ENCODE measurements at places on chromosomes 3 and 15.

GRCh38 chr3:128374746-128375445 is 91.8 kb downstream of the DNAJB8 start:
- DNase-seq = no peak

DNA sequence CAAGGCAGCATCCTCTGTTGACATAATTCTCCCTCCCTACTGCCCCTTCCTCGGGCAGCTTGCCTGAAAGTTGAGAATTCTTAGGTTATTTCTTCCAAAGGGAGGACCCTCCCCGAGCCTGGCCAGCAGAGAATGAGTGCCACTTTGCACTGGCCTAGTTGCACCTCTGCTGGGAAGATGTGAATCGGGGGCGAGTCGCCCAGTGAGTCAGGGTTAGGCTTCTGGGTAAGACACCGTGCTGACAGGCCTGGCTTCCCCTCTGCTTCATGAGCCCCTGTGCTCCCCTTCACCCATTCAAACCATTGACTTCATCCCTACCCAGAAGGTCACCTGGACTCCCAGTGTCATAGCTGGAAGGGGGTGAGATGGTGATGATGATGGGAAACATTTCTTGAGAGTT is 82.3 kb downstream of the AAGAB start:
- no peak for DNase-seq

GRCh38 chr3:31544634-31545033 is 11.9 kb downstream of the STT3B start:
- DNase-seq = no peak

DNA sequence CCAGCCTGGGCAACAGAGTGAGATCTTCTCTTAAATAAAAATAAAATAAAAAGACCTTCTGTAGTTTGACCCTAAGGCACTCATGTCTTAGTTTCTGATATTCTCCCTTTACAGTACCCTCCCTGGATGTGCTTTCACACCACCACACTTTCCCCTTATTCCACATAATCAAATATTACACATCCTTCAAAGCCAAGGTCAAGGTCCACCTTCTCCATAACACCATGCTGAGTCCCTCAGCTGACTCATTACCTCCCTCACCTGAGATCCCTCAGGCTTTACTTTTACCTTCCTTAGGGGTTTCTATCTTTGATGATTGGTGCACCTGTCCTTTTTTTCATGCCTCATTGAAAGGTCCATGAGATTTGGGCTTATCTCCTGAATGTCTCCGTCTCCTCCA is 25.5 kb upstream of the MNS1 start:
- no peak for DNase-seq

DNA sequence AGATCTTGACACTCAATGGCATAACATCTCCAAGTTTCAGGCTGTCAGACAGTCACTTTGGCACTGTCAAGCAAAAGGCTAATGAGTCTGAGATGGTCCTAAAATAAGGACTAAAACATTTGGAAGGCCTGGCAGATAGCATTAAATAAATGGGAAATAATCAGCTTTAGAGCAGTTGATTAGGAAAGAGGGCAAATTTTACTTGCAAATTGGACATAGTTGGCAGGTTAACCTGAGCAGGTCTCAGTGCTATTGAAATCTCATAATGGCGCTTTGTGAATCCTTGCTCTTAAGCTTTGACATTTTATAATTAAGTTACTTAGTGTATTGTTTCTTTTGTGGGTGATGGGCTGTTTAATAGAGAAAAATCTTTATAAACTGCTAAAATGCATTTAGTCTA is 1003.1 kb upstream of the GBE1 start:
- DNase-seq = no peak

GRCh38 chr3:134360046-134360445 is 14.2 kb downstream of the AMOTL2 start:
- DNase-seq = no peak

DNA sequence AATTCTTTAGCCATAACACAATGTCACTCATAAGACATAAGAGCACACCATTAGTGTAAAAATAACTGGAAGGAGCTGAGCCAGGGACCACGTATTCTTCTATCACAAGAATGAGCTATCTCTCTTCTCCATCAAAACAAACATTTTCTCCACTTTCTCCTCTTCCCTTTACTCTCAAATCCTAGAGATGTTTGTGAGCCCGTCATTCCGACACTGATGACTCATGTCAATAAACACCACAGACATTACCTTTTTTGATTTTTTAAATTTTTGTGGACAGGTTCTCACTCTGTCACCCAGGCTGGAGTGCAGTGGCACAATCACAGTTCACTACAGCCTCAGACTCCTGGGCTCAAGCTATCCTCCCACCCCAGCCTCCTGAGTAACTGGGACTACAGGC is 86.6 kb downstream of the MEX3B start:
- no peak for DNase-seq

DNA sequence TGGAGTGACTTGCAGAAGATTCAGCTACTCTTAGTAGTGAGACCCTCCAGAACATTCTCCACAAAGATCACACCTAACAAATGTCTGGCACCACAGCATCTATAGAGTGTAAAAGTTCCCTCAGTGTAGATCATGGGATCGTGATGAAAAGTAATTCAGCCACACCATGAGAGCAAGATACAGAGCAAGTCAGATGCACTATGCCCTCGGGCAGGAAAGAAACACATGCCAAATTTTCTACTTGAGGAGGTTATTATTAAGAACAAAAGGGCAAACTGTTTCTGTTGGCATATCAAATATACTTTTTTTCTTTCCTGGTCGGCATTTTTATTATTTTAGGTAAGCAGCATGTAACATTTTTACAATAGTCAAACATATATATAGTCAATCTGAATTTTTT is 44.8 kb upstream of the SNTN start:
- DNase-seq = no peak

DNA sequence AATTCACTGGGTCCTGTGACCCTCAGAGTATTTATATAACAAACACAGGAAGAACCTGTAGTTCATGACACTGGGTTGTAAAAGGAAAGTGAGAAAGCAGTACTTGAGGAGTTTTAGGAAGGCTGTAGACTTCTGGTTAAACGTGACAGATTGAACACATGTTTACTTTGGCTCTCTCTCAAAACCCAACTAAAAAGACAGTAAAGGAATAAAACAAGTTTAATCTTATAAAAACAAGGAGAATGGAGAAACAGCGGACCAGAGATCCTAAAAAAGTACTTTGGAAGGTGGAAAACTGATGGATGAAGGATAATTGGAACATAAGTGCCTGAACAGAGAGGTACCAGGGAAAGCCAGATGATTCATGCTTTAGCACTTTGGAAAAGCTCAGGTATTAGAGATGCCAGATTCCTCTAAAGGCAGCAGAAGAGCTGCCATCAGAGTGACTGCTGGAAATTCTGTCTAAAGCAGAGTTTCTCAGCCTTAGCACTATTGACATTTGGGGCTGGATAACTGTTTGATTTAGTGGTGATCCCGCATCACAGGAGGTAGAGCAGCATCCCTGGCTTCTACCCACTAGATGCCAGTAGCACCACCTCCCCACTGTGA is 182.9 kb upstream of the RORA start:
- DNase-seq = no peak

DNA sequence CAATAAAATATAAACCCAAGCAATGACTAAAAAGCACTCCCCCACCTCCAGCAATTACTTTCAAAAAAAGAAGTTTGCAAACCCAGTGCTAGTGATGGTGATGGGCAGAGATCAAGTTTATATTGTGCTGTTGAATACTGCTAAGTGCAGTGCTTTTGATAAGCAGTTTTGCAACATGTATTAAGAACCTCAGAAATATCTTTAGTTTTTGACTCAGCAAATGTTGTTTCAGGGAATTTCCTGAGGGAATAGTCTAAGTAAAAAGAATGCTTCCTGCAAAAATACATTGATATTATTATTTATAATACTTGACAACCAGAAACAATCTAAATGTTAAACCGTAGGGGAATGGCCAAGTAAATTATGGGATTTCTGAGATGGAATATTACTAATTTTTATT is 69.3 kb downstream of the ADAMTSL3 start:
- DNase-seq = no peak

GRCh38 chr3:116423945-116424344 is 21.3 kb downstream of the LSAMP start:
- DNase-seq = no peak

- DNase-seq = no peak
These were observed 24.3 kb downstream of the ARHGAP11B start for GRCh38 chr15:30650012-30650929.

GRCh38 chr3:31671976-31672375 is 139.3 kb downstream of the STT3B start:
- no peak for DNase-seq

- DNase-seq = no peak
These were observed 28.1 kb upstream of the CNBP start for GRCh38 chr3:129211772-129212171.

DNA sequence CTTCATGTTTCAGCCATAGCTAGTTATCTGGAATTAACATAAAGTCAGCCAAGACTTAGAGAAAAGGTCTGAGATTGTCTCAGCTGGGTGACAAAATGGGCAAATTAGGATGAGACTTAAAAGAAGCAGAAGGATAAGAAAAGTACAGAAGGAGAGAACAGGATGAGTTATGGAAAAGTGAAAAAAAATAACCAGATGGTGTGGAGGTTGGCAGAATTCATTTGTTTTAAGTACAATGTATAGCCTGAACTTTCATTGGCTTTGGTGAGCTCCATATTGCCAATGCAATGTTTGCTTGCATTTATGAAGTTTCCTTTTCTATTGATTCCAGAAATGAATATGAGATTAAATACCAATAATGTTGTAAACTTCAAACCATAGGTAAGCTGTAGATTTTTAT is 447.2 kb upstream of the DPH6 start:
- no peak for DNase-seq

DNA sequence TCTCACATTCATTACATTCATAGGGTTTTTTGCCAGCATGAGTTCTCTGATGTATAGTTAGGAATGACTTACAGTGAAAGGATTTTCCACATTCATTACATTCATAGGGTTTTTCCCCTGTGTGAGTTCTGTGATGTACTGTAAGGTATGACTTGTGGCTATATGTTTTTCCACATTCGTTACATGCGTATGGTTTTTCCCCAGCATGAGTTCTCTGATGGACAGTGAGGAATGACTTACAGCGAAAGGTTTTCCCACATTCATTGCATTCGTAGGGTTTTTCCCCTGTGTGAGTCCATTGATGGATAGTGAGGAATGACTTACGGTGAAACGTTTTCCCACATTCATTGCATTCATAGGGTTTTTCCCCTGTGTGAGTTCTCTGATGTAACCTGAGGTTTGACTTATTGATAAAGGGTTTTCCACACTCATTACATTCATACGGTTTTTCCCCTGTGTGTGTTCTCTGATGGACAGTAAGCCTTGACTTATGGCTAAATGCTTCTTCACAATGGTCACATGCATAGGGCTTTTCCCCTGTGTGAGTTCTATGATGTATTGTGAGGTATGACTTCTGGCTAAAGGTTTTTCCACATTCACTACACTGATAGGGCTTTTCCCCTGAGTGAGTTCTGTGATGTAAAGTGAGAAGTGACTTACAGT is 47.4 kb downstream of the ZNF717 start:
- DNase-seq = no peak

DNA sequence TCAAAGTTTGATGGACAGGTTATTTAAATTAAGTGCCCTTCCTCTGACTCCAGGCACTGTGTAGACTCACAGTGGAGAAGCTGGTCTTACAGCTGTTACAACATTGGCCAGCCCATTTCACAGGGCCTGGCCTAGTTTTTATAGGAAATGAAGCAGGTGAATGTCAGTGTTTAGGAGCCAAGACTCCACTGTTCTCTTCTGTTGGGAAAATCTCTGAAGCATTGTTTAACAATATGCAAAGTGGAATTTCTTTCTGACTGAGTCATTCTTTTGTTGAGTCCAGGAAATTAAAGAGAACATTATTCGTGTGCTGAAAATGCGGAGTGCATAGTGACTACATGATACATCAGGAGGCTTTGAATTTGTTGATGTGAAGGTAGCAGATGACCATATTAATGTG is 64.7 kb downstream of the ARRDC4 start:
- DNase-seq = no peak

DNA sequence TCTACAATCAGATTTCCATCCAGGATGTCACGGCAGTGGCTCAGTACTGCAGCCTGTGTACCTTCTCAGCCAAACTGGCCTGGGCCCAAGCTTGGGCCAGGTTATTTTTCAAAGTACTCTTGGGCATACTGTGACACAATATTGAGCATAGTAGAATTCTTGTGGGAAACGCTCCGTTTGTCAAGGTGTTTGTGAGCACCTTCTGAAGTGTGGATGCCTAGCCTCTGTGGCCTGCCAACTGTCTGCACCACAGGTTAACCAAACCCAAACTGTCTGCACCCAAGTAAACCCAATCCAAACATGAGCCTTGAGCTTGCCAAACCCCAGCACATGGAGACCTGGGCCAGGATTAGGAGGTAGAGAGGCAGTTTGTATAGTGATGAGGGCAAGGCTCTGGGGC is 25.4 kb downstream of the CTDSPL start:
- DNase-seq = no peak

DNA sequence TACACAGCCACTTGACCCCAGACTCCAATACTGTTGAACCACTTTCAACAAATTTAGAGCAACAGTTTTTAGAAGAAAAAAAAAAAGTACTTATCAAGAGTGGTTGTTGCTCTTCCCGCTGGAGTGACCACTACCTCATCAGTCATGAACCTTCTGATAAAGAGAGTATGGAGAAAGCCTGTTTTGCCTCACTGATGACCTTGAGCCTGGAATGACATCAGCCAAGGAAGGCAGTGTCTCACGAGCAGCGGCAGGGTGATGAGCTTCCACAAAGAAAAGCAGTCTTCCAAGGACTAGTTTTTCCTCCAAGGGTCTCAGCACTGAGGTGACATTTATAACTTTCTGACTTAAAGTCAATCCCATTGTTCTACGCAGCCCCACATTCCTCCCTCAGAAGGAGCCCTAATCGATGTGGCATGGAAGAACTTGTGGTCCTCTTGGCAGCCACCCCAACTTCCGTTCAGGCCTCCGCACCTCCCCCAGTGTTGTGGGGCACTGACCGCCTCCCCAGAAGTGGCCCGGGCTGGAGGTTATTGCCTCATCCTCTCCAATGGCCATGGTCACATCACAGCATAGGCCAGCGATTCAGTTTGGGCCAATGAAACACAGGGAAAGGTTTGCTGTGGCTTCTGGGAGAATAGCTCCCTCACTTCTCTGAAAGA is 1.8 kb upstream of the CYP11A1 start:
- DNase-seq = no peak

DNA sequence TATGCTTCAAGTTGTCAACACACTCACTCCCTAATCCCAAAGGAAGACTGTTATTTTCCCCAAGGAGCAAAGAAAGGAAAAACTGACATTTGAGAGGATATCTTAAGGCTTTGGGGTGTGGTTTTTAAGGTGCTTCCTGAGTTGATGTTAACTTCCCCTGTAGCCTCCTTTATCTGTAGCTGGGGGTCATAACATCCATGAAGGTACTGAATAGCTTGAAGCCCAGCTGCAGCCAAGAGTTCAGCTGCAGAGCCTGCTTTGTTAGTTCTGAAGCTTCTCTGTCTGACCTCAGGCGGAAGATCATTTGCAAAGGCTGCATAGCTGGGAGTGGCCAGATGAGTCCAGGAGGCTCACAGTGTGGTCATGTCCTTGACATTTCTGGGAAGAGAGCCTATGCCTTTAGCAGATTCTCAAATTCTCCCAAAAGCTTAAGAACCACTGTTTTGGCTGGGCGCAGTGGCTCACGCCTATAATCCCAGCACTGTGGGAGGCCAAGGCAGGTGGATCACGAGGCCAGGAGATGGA is 165.4 kb downstream of the SV2B start:
- no peak for DNase-seq

Data from LNCaP clone FGC (cell line).